ENCODE measurements at places on chromosomes 11 and 22.
A peak's percentile ranks its signal among the peaks of the same experiment; 100 is the strongest.

GRCh38 chr11:9280655-9281301 is 15.6 kb upstream of the DENND5A start:
- peaks cover 22% of the 10 kb centered on the region for H3K4me1 ChIP-seq
- peak overlapping the region; percentile 41 for H3K4me3 ChIP-seq
- peak overlapping the region; percentile 68 for H3K27ac ChIP-seq
- no peaks in the 10 kb centered on the region for H3K27me3 ChIP-seq

DNA sequence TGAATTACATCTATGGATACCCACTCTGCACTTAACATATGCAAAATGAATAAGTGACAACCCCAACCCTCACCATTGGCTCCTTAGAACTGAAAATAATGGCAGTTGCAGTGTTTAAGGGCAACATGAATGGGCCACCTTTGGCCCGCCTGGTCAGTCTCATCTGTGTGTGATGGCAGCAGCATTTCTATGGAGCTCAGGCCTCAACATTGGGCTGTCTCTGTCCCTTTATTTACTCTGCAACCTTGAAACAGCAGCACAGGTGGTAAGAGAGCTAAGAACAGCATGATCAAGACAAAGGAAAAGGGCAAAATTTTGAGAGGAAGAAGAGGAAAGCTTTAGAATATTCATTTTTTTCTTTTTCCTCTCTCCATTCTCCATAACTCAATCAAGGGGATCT is 38.3 kb upstream of the TMEM135 start:
- H3K36me3 ChIP-seq = no peaks in the 10 kb centered on the region
- no peak for DNase-seq
- H3K27me3 ChIP-seq = no peaks in the 10 kb centered on the region
- no peak overlapping the region for H3K4me3 ChIP-seq
- no peak overlapping the region for H3K27ac ChIP-seq
- no peaks in the 10 kb centered on the region for H3K4me1 ChIP-seq

GRCh38 chr22:25726241-25726640 is 15.7 kb upstream of the MYO18B start:
- H3K27me3 ChIP-seq = no peaks in the 10 kb centered on the region
- no peak overlapping the region for H3K4me3 ChIP-seq
- DNase-seq = no peak
- peak overlapping the region; percentile 73 for H3K27ac ChIP-seq
- peaks cover 51% of the 10 kb centered on the region for H3K36me3 ChIP-seq

DNA sequence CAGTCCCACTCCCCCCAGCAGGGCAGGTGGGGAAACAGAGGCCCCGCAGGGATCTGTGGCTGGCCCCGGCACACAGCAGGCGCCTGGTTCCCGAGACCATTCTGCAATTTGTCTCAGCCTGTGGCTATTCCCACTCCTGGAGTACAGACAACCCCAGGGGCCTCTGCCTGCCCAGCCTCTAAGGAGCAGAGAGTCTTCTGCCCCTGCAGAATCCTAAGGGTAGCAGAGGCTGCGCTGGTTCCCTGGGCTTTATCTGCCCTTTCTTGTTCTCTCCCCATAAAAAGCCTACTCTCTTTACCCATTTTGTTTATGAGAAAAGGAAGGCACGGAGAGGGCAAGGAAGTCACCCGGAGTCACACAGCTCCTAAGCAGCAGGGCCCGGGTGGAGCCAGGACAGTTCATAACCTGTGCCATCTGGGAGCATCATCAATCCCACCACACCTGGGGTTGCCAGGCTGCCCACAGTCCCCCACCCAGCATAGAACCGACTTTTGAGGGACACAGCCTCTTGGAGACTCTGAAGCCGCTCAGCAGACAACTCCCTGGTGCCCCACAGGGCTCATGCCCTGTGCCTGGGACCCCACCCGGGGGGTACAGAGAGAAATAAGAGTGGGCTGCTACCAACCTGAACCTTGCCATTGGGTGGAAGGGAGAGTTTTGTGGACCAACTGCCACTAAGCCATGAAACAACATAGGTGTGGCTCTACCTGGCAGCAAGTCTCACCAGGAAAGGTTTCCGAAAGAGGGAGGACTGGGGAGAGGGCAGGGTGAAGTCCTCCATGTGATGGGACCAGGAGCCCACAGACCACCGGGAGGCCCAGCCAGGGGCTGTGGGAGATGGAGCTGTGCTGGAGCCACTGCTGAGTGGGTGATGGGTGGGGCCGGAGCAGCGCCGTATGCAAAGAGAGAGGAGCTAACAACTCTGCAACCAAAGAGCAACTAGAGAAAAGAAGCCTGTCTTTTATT is 17.2 kb upstream of the LINC01488 start:
- H3K36me3 ChIP-seq = no peaks in the 10 kb centered on the region
- H3K4me3 ChIP-seq = no peak overlapping the region
- DNase-seq = no peak

GRCh38 chr11:14969901-14970323 is 2.2 kb downstream of the CALCA start:
- H3K4me1 ChIP-seq = peaks cover 27% of the 10 kb centered on the region
- no peak overlapping the region for H3K4me3 ChIP-seq
- DNase-seq = peak; percentile 71
- H3K27ac ChIP-seq = no peak overlapping the region
- H3K36me3 ChIP-seq = no peaks in the 10 kb centered on the region
- peaks cover 75% of the 10 kb centered on the region for H3K27me3 ChIP-seq

DNA sequence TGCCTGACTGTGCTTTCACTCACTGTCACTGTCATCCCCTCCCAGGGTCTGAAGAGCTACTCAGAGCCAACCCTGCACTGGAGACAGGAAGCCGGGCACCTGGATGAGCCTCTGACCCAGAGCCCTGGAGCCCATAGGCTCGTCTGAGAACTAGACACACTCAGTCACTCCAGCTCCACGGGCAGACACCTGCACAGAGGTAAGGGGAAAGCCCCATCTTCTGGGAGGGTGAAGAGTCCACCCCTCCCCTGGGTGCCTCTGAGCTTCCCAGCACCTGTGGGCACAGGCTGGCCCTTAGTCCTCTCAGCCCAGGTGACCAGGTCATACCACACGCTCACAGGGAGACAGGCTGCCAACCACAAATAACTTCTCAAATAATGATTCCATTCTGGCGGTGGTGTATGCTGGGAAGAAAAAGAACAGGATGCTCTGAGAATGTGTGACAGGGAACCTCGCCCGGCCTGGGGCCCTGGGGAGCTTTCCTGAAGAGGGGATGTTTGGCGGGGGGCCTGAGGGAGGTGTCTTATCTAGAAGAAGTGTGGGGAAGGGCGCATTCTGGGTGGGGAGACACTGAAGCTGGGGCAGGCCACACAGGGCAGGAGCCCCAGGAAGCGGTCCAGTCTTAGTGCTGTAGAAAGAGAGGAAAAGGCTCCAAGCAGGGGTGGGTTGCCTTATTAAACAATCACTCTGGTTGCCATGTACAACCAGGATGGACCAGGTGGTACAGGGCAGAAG is 5.3 kb downstream of the CCDC157 start:
- DNase-seq = no peak
- no peak overlapping the region for H3K27ac ChIP-seq
- peaks cover 3% of the 10 kb centered on the region for H3K36me3 ChIP-seq
- no peak overlapping the region for H3K4me3 ChIP-seq
- H3K4me1 ChIP-seq = peaks cover 11% of the 10 kb centered on the region
- peaks cover 14% of the 10 kb centered on the region for H3K27me3 ChIP-seq

DNA sequence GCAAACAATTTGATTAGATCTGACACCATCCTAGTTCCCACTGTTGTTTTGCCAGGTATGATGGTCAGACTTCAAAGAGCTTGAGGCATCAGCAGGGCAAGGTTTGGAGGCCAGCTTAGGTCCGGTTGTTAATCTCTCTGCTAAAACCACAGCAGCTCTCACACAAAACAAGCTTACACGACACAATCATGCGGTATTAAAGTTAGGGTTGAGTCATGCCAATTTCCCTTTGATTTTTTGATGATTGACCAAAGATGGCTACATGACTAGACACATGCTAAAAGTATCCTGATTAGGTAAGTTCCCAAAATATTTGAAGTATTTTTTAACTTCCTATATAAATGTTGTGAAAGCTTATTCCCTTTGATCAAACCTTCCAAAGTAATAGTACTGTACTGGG is 145.9 kb downstream of the ELP4 start:
- no peak overlapping the region for H3K27ac ChIP-seq
- no peaks in the 10 kb centered on the region for H3K4me1 ChIP-seq
- no peak overlapping the region for H3K4me3 ChIP-seq

DNA sequence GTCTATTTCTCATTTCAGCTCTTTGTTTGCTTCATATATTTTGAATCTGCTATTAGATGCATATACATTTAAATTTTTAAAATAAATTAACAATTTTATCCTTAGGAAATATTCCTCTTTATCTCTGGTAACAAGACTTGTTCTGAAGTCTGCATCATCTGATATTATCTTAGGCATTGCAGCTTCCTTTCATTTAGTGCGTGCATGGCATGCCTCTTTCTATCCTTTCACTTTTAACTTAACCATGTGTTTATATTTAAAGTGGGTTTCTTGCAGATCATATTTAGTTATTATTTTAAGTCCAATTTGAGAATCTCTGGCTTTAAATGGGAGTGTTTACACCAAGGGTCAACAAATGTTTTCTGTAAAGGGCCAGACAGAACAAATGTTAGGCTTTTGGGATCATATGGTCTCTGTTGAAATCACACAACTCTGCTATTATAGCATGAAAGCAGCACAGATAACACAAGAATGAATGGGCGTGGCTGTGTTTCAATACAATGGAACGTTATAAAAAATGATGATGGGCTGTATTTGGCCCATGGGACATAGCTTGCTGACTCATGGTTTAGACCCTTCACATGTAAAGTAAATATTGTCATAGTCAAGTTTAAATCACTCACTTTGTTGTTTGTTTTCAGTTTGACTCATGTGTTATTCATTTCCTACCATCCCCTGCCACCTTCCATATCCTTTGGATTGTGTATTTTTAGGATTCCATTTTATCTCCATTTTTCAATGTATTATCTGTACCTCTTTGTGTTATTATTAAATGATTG is 83.9 kb upstream of the SNX19 start:
- H3K4me3 ChIP-seq = no peak overlapping the region
- no peak overlapping the region for H3K27ac ChIP-seq
- H3K27me3 ChIP-seq = no peaks in the 10 kb centered on the region
- H3K4me1 ChIP-seq = no peaks in the 10 kb centered on the region
- no peak for DNase-seq

- no peaks in the 10 kb centered on the region for H3K36me3 ChIP-seq
- no peak overlapping the region for H3K4me3 ChIP-seq
- H3K27ac ChIP-seq = no peak overlapping the region
- peaks cover 22% of the 10 kb centered on the region for H3K27me3 ChIP-seq
- no peak for DNase-seq
Measured at GRCh38 chr22:43931771-43932170, 8.2 kb downstream of the PNPLA3 start.

DNA sequence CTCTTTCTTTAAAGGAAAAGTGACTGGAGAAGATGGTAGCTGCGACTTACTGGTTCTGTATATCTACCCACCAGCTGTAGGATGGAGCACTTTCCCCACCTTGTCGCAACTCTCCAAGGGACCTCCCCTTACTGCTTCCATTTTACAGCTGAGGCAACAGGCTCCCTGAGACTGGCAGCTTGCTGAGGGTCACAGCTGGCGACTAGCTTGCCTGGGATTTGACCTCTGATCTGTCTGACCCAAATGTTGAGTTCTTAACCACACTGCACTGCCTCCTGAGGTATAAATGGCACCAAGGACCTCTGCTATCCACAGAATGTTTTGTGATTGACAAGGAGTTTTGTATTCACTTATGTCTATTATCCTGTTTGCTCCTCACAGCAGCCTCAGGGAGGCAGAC is 115.0 kb upstream of the NNMT start:
- H3K4me3 ChIP-seq = no peak overlapping the region
- DNase-seq = no peak
- peaks cover 6% of the 10 kb centered on the region for H3K27me3 ChIP-seq
- peaks cover 14% of the 10 kb centered on the region for H3K36me3 ChIP-seq
- H3K4me1 ChIP-seq = peaks cover 83% of the 10 kb centered on the region

- no peak overlapping the region for H3K27ac ChIP-seq
- no peak overlapping the region for H3K4me3 ChIP-seq
- H3K27me3 ChIP-seq = peaks cover 26% of the 10 kb centered on the region
- no peaks in the 10 kb centered on the region for H3K36me3 ChIP-seq
Measured at GRCh38 chr11:73645121-73645969, 1.0 kb upstream of the PLEKHB1 start.

DNA sequence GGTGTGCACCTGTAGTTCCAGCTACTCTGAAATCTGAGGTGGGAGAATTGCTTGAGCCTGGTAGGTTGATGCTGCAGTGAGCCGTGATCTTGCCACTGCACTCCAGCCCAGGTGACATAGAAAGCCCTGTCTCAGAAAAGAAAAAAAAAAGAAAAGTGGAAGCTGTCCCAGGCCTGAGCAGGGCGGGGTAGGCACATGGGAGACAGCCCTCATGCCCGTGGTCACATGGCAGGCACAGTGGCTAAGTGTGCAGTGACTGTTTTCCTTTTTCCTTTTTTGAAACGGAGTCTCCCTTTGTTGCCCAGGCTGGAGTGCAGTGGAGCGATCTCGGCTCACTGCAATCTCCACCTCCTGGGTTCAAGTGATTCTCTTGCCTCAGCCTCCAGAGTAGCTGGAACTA is 7.8 kb downstream of the OTUB1 start:
- peaks cover 24% of the 10 kb centered on the region for H3K4me1 ChIP-seq
- H3K36me3 ChIP-seq = peaks cover 56% of the 10 kb centered on the region
- no peak overlapping the region for H3K27ac ChIP-seq
- H3K4me3 ChIP-seq = no peak overlapping the region

GRCh38 chr11:21142007-21142406 is 472.6 kb downstream of the NELL1 start:
- no peak overlapping the region for H3K4me3 ChIP-seq
- no peaks in the 10 kb centered on the region for H3K36me3 ChIP-seq

DNA sequence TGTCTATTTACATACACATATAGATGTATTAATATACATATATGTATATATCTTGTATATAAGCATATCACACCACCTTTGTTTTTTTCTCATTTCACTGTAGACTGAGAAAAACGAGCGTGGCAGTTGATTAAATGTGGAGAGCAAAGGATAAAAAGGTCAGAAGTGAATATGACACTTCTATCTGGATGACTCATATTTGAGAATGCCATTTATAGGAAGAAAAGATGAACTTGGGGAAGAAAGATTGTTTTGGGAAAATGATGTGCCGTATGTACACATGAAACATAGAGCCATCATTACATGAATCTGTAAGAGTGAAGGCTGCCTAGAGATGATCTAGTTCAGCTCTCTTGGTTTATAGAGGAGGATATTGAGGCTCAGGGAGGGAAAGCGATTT is 28.7 kb downstream of the AMOTL1 start:
- H3K36me3 ChIP-seq = no peaks in the 10 kb centered on the region
- peaks cover 13% of the 10 kb centered on the region for H3K27me3 ChIP-seq
- no peak for DNase-seq
- H3K4me1 ChIP-seq = no peaks in the 10 kb centered on the region
- no peak overlapping the region for H3K27ac ChIP-seq

GRCh38 chr11:45025716-45026492 is 75.2 kb upstream of the TP53I11 start:
- DNase-seq = peak; percentile 39
- H3K4me1 ChIP-seq = peaks cover 11% of the 10 kb centered on the region
- peaks cover 6% of the 10 kb centered on the region for H3K27me3 ChIP-seq
- H3K4me3 ChIP-seq = no peak overlapping the region
- no peaks in the 10 kb centered on the region for H3K36me3 ChIP-seq

Data from activated naive CD4-positive, alpha-beta T cell treated with anti-CD3 and anti-CD28 coated beads, Interleukin-2, amount 10 ng/mL, durations not matched to agents 7 days and 5 days (primary cell).